ENCODE measurements at places on chromosomes 3 and 15.
A peak's percentile ranks its signal among the peaks of the same experiment; 100 is the strongest.

GRCh38 chr15:101288905-101289513 is 6.0 kb downstream of the SNRPA1 start:
- DNase-seq = peak; percentile 74

- DNase-seq = no peak
Measured at GRCh38 chr15:70605606-70606410, 157.6 kb downstream of the UACA start.

GRCh38 chr15:84684092-84684491 is 26.1 kb upstream of the NMB start:
- DNase-seq = no peak

DNA sequence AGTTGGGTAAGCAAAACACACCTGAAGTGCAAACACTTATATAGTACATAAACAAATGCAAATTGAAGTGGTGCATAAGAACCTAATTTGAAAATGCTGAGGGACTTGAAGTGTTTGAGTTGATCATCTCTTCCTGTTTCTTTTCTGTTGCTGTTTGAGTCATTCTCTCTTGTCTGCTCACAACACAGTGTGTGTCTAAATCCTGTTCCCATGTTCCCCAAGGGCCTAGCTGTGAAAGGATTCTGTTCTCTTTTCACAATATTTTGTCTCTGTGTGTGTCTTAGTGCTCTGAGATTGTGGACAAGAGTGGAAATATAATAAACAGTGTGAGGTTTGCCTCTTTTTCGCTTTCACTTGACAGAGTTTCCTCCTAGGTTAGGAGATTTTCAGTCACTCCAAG is 6.1 kb downstream of the CD96 start:
- peak; percentile 33 for DNase-seq

GRCh38 chr3:174442302-174442682 is 416.8 kb upstream of the NAALADL2 start:
- DNase-seq = no peak

GRCh38 chr3:163218336-163218735 is 1721.7 kb downstream of the OTOL1 start:
- no peak for DNase-seq

- no peak for DNase-seq
Measured at GRCh38 chr3:55728461-55729100, 241.5 kb upstream of the WNT5A start.

DNA sequence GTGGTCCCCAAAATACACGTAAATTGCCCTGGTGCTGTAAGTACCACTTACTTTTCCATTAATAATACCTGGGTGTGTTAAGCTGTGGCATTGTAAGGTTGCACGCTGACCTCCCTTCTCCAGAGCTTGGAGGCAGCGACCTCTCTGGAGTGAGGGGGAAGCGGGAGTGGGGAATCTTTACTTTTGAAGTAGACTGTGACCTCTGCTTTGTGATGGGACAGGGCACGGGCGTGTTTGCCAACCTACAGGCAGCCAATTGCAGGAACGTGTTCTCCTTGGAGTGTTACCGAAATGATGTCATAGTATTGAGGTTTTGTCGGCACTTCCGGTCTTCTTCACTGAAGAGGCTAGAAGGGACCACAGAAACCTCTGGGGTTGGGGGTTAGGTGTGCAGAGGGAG is 227.3 kb upstream of the C2CD4B start:
- DNase-seq = peak; percentile 6

GRCh38 chr15:26983822-26984221 is 12.8 kb downstream of the GABRG3 start:
- DNase-seq = no peak

DNA sequence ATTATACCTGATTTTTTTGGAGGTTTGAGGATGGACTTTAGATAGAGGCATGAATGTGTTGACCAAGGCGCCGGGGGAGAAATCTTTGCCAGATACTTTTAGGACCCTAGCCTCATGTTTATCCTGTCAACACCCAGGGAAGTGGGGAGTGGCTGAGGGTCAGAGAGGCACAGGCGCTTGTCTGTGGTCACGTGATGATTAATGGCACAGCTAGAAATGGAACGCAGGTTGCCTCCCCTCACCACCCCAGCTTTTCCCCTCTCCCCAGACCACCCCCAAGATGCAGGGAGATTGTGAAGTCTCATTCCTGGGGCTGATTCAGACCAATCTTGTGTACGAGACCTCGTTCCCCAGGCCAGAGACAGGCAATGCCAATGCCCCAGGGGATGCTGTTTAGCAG is 218.4 kb upstream of the LINGO1 start:
- DNase-seq = no peak

- DNase-seq = no peak
Measured at GRCh38 chr3:128196647-128197046, 43.4 kb downstream of the EEFSEC start.

DNA sequence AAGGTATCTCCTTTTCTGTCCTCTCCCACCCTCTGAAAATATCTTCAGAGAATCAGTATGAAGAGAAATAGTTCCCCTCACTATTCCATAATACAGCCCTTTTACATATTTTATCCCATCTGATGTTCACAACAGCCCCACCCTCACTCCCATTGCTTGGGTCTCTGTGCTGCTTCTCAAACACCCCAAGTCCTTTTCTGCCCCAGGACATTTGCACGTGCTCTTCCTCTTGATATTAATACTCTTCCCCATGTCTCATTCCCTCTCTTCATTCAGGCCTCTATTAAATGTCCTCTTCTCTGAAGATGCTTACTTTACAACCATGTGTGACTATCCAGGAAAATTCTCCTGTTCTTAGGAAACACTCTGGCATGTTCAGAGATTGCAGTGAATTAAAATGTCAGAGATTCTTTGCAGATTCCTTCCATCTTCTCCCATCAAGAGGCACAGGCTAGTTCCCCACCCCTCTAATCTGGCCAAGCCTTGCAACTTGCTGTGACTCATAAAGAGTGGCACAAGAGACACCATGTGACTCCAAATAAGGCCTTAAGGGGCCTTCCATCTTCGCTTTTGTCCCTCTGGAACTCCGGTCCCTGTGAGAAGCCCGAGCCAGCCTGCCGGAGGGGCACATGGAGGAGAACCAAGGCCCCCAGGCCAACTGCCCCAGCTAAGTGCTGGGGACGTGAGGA is 128.5 kb downstream of the CHSY1 start:
- DNase-seq = no peak

DNA sequence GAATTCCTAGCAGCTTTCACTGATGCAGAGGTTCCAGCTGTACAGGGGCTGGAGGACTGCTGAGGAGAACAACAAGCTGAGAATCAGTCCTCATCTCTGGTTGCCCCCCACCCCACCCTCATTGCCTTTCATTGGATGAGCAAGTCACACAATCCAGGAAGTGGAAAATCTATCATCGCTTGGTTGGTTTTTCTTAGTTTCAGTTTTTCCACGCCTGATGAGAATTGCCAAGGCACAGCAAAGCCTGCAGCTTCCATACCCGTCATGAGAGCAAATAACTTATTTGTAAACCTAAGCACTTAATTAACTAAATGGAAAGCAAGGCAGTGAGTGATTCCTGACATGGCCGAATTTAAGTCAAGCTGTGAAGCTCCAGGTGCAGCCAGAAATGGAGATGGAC is 21.4 kb upstream of the LIPC start:
- DNase-seq = peak; percentile 40

DNA sequence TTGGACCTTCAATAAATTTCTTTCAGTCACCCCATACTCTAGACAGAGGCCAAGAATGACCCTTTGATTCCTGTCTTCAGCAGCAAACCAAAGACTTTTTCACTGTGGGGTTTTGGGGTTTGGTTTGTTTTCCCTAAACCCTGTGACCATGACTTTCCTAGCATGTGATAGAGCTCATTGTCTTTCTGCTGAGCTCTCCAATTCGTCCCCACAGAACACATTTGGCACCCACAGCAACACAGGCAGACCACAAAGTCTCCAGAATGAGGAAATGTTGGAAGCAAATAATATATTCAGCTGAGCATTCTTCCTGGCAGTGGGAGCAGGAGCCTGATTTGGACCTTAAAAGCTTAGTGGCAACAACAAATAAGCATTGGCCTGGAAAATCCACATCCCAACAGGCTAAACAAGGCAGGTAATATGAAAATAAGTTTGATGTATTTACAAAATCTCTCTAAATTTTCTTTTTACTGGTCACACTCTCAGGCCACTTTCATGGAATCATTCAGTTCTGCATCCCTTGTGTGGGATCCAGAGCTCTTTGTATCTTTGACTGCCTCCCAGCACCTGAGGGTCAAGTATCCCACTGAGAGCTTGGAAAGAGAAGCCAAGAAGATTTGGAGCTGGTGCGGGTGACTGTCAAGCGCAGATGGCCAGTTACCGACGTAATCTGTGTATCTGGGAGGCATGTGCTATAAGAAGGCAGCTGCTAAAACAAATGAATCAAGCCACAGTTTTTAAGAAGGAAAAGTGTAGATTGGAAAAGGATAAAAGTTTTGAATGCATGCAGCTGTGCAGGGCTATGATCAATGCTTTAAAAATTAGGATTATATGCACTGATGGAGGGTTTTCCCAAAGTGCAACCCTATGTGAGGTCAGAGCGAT is 36.5 kb upstream of the CPB1 start:
- DNase-seq = no peak

DNA sequence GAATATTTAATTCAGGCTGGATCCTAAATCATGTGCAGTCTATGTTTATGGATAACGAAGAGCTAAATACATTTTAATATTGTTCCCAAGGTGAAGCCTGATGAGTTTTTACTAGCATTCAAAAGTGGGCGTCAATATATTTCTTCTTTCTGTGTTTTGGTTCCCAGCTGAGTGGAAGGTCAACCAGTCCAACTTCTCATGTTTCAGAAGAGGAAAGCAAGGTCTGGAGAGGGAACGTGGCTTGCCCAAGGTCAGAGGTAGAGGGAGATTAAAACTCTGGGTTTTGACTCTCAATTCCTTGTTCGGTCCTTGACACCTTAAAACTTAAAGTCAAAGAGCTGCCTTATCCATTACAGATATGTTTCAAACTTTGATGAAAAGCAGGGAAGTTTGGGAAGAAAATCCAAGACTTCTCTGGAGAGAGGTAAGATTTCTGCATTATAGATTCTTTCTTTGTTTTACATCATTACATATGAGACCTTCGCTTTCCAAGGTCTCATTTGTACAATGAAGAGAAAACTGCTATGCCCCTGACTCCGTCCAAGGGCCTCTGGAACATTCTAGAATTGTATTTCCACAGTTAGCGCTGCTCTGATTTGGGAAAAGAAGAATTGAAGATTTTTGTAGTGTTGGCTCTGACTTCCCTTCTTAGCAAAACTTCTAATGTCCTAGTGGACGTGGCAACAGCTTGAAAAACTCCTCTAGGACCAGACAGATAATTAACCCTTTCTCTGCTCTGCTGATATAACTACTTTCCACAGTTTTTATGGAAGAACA is 57.7 kb upstream of the HES1 start:
- DNase-seq = no peak

GRCh38 chr3:62703451-62704167 is 171.6 kb downstream of the CADPS start:
- DNase-seq = no peak

DNA sequence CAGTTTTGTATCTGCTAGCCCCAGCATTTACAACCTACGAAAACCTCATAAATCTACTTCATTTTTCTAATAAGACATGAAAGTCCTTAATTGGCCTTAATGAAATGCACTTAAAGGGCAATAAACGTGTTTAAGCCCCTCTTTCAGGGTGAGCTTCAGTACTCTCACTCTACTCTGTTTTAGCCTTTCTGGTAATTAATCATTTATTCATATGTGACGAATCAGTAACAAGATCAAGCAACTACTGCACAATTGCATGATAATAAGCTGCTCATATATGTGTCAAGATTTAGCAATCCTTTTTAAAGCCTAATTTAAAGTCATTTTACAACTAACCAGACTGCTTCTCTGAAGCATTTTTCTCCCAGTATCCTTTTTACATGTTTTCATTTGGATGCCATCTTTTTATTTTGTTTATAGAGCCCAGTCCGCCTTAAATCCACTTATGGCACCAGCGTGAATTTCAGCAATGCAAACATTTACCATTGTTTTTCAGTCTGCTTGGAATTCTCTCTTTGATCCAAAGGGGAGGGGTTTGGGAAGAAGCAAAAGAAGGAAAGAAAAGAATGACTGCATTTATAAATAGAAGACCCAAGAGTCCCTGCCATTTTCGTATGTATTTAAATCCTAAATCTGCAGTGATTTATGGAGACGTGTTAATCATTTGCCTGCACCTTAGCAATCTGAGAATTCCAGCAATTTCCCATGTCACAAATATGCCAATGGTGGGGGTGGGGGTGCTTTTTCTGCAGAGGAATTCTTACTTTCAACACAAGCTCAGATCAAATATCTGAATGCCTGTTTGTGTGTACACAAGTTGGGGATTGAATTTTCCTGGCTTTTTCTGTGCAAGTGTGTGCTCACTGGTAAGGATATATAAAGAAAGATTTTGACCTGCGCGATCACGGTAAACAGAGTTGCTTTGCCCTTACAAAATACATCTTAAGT is 230.8 kb upstream of the TBC1D5 start:
- DNase-seq = no peak

DNA sequence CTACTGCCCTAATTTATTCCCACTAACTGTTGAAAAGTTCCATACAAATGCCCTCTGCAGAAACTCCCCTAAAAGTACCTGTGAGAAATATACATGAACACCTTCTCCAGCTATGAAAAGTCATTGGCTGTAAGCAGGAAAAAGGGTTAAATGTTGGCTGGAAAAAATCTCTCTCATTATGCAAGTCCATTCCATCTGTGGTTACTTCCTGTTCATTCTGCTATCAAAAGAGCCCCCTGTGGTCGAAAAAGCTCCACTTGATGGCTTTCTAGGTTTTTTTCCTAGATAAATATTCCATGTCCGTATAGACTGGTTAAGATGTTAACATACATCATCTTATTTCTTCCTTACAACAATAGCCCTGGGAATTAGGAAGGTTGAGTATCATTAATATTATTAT is 56.2 kb upstream of the AKAP13 start:
- DNase-seq = no peak

- DNase-seq = no peak
Measured at GRCh38 chr3:136602818-136603217, 149.4 kb downstream of the STAG1 start.

DNA sequence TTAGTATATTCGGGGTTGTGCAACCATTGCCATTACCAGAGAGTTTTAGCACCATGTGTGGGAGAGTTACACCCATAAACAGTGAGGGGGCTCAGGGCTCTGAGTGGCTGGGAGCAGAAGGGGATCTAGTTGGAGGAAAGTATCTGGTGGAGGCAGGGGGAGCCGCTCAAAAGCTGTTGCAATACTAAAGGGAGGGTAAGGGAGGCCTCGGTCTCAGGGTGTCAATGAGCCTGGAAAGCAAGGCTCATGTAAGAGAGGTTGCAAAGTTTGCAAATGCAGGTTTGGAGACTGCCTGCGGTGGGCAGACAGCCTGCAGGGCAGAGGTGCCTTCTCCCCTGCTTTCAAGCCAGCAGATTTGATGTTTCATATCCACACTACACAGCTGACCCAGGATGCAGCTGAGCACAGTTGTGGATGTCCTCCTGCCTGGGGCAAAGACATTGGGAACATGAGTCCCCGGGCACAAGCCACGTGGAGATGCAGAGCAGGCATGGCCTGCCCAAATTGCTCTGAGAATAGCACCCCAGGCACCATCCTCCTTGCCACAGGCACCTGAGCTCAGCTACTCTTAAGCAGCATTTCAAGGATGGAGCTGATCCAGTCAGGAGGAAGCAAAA is 181.4 kb downstream of the TLE3 start:
- no peak for DNase-seq

GRCh38 chr3:65436580-65436979 is 602.1 kb downstream of the MAGI1 start:
- no peak for DNase-seq
